ENCODE measurements at places on chromosomes 2 and 18.

DNA sequence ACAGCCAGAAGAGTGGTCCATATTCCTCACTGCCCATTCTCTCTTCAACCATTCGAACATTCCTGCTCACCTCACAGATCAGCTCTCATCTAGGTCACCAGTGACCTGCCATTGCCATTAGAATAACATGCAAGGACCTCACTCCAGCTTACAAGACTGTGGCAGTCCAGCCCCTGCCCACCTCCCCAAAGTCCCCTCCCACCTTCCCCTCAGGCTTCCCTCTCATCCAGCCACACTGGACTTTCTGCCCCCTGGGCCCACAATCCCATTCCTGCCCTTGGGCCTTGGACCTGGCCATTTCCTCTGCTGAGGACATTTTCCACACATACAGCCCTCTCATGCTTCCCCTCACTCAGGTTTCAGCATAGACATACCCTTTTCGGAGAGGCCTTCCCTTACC is 5.2 kb upstream of the TMEM177 start:
- no peak for DNase-seq

DNA sequence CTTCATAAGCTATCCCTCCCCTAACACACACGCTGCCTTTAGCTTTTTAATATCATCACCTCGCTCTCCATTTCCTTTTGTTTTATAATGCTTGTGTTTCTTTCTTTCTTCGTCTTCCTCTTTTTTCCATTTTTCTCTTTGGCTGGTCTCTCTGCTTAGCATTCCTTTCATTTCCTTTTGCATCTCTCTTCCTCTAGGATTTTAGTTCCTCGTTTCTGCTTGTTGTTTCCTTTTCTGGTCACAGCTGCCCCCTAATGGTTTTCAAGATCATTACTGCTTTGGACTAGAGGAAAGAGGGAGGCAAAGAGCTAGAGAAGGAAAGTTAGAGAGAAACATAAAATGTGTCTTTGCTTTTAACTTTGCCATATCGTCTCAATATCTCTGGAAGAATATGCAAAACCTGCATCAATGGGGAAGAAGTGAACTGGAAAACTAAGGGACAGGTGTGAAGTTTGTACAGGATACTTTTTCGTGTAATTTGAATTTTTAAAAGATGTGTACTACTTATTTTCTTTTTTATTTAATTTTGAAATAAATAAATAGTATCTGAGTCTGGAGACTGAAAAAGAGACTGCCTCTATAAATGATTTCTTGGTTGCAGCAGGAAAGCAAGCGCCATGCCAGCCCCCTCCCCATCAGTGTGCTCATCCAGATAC is 6.3 kb upstream of the NRP2 start:
- DNase-seq = peak; percentile 29

GRCh38 chr2:191713837-191714236 is 35.9 kb downstream of the NABP1 start:
- no peak for DNase-seq

- DNase-seq = no peak
Measured at GRCh38 chr2:237435844-237436587, 22.1 kb upstream of the COL6A3 start.

GRCh38 chr2:168749297-168749696 is 53.1 kb upstream of the NOSTRIN start:
- DNase-seq = no peak

DNA sequence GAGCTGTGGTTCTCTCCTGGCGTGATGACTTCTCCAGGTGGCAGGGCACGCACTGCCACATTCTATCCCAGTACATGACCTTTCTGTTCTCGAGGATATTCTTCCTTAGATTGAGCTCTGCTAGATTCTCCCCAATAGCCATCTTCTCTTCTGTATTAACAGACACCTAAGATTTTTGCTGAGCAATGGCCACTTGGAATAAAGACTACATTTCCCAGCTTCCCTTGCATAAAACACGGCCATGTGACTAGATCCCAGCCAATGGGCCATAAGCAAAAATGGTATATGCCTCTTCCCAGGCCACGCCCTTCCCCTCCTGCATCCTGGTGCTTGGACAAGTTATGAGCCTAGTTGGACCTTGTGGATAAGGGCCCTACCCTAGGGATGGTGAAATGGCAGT is 82.1 kb downstream of the EIF2AK3 start:
- DNase-seq = no peak

DNA sequence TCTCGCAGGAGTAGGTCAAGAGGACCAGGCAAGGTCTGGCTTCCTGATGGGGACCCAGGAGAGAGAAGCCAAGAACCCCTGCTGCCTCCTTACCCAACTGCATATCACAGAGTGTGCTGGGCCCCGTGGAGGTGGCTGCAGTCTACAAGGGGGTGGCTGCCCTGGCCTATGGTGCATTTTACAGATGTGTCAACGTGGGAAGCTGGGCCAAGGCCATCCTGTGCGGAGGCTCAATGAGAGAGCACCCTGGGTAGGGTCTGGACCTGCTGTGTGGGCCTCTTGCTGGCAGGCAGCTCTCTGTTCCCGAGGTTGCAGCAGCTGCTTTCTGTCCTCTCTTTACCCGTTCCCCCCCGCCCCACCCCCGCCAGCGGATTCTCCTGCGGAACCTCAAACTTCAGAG is 61.4 kb downstream of the GBX2 start:
- DNase-seq = no peak

GRCh38 chr2:70047451-70047850 is 39.8 kb upstream of the PCBP1 start:
- DNase-seq = no peak

DNA sequence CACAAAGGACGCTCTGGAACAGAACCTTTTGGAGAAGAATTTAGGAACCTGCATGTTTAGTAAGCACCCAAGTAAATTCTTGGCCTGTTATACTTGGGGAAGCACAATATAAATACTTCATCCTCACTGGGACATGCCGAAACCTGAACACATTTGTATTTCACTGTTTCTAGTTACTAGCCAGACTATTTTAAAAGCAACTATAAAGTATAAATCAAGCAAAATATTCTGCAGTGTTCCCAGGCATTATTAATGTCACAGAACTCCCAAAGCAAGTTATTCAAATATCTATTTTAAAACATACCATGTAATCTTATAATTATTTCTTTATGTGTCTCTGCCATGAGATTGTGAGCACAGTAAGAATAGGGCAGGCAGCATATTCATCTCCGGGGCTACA is 54.8 kb downstream of the CALCRL start:
- no peak for DNase-seq

GRCh38 chr2:205750797-205751196 is 68.5 kb downstream of the NRP2 start:
- DNase-seq = no peak

DNA sequence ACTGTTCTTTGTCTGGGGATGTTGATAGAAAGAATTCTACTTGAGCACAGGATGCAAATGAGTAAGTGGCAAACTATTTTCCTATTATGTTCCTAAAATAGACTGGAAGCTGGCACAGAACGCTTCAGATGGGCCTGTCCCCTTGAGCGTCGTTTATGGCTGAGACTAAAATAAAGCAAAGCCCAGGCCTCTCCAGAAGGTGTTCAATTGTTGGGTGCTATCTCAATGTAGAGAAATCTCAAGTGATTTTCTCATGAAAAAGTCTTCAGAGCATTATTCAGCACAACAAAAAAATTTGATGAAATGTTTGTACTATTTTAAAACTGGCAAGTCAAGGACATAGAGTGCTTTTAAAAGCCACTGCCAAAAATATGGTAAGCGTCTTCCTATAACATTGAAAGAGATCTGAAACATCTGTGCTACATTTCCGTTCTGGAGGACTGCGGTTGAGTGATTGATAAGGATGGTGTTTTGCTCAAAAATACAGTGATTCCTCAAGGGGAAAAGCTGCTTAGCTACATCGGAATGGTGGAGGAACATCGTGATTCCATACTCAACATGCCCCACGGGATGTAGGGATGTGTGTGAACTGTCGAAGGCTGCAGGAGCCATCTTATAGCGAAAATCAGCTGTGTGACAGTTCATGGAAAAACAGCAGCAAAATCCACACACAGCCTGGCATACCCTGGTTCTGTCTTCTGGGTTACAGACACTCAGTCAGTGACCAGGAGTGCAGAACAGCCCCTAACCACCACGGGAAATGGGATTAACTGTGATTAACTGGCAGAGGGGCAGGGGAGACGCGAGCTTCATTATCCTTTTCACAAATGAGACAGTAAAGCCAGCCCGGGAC is 10.4 kb upstream of the LRRFIP1 start:
- no peak for DNase-seq

DNA sequence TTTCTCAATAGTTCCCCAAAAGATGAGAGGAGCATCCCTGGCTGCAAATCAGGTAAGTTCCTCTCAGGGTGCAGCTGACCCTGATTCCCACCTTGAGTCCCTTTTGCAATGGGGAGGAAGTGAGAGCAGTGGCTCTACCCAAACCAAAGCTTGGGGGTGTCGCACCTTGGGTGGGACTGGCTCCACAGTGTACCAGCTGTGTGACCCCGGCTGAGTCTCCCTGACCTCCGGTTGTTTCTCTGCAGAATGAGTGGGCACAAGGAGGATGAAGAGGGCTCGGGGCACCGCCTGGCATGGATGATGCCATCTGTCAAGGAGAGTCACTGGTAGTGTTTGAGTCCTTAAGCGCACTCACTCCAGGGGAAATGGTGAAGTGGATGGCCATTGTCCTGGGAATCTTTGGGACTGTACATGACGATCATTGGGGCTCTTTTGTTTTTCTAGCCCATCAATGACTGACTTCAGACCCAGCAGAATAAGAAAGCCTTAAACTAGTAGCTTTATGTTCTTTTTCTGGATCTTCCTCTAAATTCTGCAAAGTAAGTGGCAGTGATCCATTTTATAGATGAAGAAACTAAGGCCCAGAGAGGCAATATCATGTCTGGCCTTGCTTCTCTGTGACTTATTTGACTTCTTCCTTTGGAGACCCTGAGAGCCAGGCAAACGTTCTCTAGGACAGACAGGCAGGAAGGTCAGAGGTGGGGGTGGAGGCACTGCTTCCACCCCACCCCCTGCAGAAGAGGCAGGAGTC is 106.3 kb upstream of the ST3GAL5 start:
- DNase-seq = no peak

- no peak for DNase-seq
Measured at GRCh38 chr2:219538504-219538951, 5.1 kb downstream of the CHPF start.

- no peak for DNase-seq
Measured at GRCh38 chr2:236402033-236402790, 138.0 kb upstream of the ASB18 start.

GRCh38 chr2:129689653-129690448 is 289.6 kb upstream of the RAB6C start:
- DNase-seq = no peak

DNA sequence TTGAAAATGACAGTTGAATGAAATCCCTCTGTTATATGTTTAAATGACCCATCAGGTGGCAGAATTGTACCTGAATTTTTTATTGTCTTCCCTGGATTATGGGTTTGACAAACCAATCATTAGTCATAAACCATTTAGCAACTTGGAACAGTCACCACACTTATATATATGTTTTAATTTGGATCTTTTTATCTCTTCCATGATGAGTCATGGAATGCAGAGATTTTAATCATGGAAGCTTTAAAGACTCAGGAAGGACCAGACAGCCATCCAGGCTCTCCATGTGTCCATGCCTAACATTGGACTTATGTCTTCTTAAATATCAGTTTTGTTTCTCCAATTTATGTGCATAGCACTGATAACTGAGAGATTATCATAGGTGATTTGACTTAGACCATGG is 188.3 kb upstream of the ZSWIM2 start:
- DNase-seq = no peak

DNA sequence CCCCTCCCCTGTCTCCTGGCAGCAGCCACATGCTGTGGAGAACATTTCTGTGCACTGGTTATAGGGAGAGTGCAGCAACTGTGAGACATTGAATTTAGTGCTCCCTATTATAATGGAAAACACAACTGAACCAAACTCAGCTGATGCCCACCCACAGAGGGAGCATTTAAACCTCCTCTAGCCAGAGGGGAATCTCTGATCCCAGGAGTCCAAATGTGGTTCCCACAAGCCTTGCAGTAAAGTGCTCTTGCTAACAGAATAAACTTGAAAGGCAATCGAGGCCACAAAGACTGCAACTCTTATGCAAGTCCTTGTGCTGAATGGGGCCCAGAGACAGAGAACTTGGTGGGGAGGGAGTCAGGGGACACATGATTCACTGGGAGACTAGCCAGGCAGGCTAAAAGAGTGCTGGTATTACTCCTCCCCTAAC is 638.8 kb upstream of the VRK2 start:
- no peak for DNase-seq

DNA sequence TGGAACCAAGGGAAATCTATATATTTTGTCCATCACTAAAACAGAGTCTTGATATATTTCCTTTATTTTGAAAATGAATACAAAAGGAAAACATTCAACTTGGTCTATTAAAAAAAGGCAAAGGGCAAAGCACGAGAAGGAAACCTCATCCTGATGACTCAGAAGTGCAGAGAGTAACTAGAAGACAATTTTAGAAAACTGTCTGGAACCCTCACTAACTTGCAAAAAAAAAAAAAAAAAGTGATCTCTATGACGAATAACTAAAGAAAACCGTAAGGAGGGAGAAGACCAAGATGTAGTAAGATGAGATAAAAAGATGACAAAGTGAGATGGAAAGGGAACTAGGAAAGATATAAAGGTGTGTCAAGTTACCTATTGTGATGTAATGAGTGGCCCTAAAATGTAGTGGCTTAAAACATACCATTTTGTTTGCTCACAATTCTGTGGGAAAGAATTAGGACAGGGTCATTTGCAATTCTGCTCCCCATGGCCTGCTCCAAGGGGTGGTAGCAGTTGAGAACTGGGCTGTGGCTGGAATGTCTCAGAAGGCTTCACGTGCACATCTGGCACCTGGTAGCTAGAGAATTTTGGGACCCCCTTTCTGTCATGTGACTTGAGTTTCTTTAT is 303.0 kb downstream of the DYSF start:
- DNase-seq = no peak

- no peak for DNase-seq
Measured at GRCh38 chr18:48340560-48340959, 68.6 kb downstream of the ZBTB7C start.

Measured in stimulated activated naive CD4-positive, alpha-beta T cell (primary cell).